ENCODE measurements at places on chromosomes 16 and 17.

DNA sequence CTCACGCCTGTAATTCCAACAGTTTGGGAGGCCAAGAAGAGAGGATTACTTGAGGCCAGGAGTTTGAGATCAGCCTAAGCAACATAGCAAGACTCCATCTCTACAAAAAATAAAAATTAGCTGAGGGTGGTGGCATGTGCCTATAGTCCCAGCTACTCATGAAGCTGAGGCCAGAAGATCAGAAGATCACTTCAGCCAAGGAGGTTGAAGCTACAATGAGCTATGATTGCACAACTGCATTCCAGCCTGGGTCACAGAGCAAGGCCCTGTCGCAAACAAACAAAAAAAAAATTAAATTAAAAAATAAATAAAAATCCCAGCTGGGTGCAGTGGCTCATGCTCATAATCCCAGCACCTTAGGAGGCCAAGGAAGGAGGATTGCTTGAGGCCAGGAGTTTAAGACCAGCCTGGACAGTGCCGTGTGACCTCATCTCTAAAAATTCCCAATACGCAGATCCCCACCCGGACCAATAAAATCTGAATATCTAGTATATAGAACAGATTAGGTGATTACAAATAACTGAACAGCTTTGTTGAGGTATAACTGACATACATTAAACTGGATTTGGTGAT lies 18.2 kb upstream of the ATF7IP2 start:
- DNase-seq: no peak

GRCh38 chr16:72847187-72848027 lies 200.5 kb downstream of the ZFHX3 start:
- DNase-seq: no peak

- peak; percentile 60 for DNase-seq
Observed at GRCh38 chr17:58531661-58532554, 17.5 kb upstream of the MTMR4 start.

DNA sequence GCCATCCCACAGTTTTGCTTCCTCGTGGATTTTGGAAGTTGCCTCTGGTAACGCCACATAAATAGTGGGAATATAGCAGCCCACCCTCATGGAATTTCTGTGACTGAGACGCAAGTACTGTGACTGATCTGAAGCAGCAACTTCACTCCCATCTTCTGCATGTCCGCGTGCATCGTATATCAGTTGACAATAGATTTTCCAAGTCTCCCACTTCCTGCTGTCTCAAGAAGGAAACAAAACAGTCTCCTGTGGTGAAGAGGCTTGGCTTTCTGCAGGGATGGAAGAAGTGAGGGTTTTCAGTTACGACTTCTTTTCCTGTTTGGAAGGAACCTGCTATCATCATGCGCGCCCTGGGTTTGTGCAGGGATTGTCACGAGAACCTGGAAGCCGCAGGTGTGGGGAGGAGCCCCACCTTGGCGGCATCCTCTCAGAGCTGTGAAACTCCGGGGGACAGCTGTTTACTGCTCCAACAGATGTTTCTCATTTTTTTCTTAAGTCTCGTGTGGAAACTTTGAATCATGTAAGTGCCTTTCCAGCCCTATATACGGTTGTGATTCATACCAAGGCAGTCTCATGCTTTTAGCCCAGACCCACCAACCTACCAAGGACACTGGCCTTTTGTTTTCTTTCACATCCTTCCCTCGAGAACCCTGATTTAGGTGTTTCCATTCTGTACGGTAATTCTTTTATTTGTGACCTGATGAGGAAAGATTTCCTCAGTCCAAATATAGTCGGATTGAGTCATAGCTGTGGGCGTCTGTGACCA lies 57.5 kb downstream of the WIPI1 start:
- no peak for DNase-seq

Data from T-helper 17 cell (primary cell).